Activated naive CD8-positive, alpha-beta T cell treated with anti-CD3 and anti-CD28 coated beads, Interleukin-2, amount 50 U/mL, for 24 hours (primary cell): ENCODE measurements at places on chromosomes 6 and 20.

GRCh38 chr6:166515072-166515810, 71.2 kb downstream of the RAMACL start:
- H3K36me3 ChIP-seq = no peaks in the 10 kb centered on the region
- H3K4me1 ChIP-seq = peaks cover 20% of the 10 kb centered on the region
- H3K27me3 ChIP-seq = no peaks in the 10 kb centered on the region

- no peak for DNase-seq
- peaks cover 16% of the 10 kb centered on the region for H3K4me1 ChIP-seq
- H3K27me3 ChIP-seq = no peaks in the 10 kb centered on the region
Observed at GRCh38 chr20:57672953-57673575, 36.8 kb downstream of the PMEPA1 start.

GRCh38 chr6:11580686-11581405, 43.3 kb downstream of the TMEM170B start:
- DNase-seq = no peak
- no peak overlapping the region for H3K27ac ChIP-seq
- H3K36me3 ChIP-seq = no peaks in the 10 kb centered on the region

GRCh38 chr6:104987218-104987617, 30.3 kb downstream of the LIN28B start:
- no peaks in the 10 kb centered on the region for H3K4me1 ChIP-seq
- no peak overlapping the region for H3K4me3 ChIP-seq
- DNase-seq = no peak
- H3K27me3 ChIP-seq = peaks cover 2% of the 10 kb centered on the region

- H3K36me3 ChIP-seq = no peaks in the 10 kb centered on the region
- no peak overlapping the region for H3K4me3 ChIP-seq
- no peaks in the 10 kb centered on the region for H3K4me1 ChIP-seq
- no peaks in the 10 kb centered on the region for H3K27me3 ChIP-seq
- DNase-seq = no peak
Observed at GRCh38 chr20:42945234-42945994, 244.3 kb downstream of the PTPRT start.

- H3K36me3 ChIP-seq = peaks cover 8% of the 10 kb centered on the region
- no peak for DNase-seq
- H3K4me1 ChIP-seq = peaks cover 25% of the 10 kb centered on the region
- H3K4me3 ChIP-seq = no peak overlapping the region
- peak overlapping the region; percentile 25 for H3K27ac ChIP-seq
- no peaks in the 10 kb centered on the region for H3K27me3 ChIP-seq
Observed at GRCh38 chr6:21188505-21189223, 404.9 kb upstream of the SOX4 start.

DNA sequence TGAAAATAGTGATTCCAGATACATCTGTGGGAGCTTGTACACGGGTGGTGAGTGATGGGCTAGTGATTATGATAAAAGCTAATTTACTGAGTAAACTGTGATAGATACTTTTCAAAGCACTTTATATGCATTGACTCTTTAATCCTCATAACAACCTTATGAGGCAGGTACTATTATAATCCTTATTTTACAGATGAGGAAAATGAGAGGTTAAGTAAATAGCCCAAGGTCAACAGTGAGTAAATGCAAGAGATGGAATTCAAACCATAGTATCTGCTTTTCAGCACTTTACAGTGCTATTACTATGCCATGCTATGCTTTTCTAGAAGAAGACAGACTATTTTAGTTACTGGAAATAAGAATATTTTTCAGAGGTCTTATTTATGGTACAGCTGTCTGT, 320.9 kb upstream of the CITED2 start:
- peaks cover 12% of the 10 kb centered on the region for H3K27me3 ChIP-seq
- H3K27ac ChIP-seq = no peak overlapping the region
- no peaks in the 10 kb centered on the region for H3K4me1 ChIP-seq
- DNase-seq = no peak
- H3K4me3 ChIP-seq = no peak overlapping the region
